AG10803 (cell line): ENCODE measurements at places on chromosomes 2 and 18.

DNA sequence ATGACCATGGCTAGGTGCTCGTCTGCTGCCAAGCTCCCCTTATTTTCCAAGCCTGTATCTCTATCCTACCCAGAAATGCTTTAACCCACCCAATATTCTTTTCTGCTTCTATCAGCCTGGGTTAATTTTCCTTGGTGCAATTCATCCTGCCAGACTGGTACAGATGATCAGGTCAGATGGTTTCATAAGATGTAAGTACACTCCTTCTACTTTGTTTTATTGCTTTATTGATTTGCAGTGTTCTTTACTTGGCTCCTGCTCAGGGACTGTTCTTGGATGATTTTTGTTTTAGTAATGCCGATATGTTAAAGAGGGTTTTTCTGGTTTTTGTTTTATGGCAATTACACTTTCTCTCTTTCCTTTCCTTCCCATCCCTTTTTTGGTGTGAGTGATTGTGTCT, 2.4 kb upstream of the SGO2 start:
- no peak for DNase-seq

GRCh38 chr2:102770506-102770905, 8.7 kb downstream of the TMEM182 start:
- DNase-seq = peak; percentile 23

DNA sequence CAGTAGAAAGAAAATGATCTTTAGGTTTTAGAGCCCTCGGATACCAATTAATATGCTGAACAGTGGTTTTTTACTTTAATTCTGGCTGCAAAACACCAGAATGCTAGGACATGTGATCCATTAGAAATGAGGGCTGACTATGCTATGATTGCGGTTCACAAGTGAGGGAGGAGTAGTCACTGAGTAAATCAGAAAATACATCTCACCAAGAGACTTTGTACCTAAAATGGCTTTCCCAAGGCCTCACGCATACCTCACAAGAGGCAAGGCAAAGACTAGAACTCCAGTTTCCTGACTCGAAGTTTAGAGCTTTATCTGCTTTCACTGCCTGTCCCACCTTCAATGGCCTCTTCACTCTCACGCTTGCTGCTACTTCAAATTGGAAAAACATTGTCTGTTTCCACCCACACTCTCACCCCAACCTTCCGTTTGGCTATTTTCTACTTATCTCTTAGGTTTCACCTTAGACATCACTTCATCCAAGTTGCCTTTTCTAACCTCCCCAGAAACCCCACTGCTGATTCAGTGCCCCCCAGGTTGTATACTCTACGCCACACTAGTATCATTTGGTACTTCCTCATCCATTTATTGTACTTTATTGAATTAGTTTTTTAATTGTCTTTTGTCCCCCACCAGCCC, 5.1 kb upstream of the MBD2 start:
- no peak for DNase-seq

DNA sequence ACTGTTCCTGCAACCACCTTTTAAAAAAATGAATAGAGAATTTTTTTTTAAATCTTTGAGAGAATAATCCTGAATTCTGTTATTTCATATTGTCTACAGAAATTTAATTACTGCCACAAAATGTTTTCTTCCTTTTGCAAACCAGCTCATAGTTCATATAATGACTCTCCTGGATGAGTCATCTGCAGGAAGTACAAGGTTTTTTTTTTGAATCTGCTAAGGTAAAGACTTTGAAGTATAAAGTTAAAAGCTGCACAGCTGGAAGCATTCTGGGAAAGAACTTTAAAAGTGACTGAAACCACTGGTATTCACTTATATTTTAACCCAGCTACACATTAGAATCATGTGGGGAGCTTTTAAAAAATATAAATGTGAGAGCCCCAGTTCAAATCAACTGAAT, 25.4 kb downstream of the SESTD1 start:
- DNase-seq = no peak

DNA sequence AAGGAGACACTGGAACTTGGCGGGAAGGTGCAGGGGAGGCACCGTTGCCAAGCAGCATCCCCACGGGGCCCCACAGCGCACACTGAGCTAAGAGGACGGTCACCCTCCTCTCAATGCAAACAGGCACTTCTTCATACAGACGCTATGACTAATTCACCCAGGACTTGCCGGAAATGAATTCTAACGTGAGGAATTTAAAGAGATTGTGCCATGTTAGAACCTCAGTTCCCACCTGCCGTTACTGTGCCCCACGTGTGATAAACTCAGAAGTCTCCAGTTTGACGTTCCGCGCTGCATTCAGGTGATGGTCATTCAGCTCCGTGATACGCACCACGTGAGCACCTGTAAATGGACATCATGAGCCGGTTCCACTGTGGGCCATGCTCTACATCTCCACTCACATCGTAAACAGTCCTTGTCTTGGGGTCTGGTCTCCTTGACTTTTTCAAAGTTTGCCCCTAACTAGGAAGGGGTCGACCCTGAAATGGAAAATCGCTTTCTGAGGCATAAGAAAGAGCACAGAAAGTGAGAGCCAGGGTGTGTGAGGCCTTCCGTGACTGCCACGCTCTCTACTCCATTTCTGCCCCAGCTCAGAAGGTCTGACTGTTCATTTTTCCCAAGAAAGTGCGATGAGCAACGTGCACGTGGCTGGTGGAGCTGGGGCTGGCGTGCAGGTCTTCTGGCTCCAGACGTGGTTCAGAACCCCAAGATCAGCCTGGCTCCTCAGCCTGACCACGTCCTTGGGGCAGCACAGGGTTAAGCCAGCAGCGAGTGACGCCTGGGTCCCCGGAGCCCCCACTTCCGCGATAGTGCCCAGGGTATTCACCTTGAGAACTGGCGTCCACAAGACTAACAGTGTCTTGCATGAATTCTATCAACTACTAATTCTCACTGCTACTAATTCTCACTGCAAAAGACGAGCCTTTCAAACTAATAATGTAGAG, 35.1 kb downstream of the TMEM18 start:
- no peak for DNase-seq

GRCh38 chr18:58638441-58638840, 9.6 kb upstream of the ALPK2 start:
- peak; percentile 50 for DNase-seq

GRCh38 chr2:238465487-238466242, 38.9 kb downstream of the ASB1 start:
- no peak for DNase-seq

DNA sequence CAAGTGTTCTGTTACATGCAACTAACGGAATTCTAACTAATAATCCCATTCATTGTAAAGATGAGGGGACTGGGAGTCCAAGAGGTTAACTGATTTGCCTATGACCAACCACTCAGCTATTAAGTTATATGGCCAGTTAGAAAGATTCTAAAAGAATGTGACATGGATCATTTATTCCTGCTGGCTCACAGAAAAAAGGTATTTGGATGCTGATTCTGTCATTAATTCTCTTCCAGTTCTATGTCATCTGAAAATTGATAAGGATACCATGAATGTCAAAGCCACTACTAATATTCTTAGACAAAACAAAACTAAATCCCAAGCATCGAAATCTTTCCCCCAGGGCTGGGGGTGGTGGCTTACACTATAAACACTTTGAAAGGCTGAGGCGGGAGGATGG, 41.2 kb upstream of the GORASP2 start:
- DNase-seq = no peak
